Dermis microvascular lymphatic vessel endothelial cell (primary cell): ENCODE measurements at places on chromosomes 3 and 15. TPM values are rescaled to one million over a fixed set of nuclear protein-coding genes. Genes with fewer than 3 reads are reported as not detected.
A peak's percentile ranks its signal among the peaks of the same experiment; 100 is the strongest.

GRCh38 chr3:123576122-123576521 is 8.7 kb downstream of the HACD2 start:
- peak; percentile 41 for DNase-seq

DNA sequence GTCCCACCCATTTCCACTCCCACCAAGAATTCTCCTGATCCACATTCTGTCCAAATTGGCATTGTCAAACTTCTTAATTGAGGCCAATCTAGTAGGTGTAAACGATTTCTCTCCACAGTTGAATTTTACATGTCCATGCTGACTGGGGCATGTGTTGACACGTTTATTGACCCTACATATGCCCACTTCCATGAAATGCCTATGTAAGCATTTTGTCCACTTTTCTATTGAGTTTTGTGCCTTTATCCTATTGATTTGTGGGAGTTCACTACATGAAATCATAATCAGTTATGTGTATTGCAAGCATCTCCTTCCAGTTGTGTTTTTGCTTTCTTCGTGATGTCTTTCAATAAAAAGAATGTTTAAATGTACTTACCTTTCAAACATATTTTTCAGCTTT is 141.7 kb upstream of the NSMCE3 start:
- no peak for DNase-seq

DNA sequence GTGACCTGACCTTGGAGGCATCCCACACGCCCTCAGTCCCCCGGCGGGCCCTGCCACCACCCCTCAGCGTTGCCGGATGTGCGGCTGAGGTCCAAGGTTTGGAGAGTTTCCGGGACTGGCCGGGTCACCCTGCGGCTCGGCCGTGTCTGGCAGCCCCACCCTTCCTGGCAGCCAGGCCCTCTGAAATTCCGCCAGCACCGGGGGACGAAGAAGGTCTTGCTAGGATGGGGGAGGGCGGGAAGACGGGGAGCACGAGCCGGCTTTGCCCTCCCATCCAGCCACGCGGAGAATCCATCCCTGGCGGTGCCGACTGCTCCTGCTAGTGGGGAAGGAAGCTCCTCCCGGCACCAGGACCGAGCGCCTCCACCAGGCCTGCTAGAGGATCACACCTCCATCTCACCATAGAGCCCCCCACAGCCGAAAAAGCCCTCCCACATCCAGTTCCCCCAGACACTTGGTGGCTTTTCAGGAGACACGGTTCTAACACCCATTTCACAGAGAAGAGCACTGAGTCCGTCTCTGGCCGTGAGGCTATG is 81.5 kb downstream of the CPN2 start:
- DNase-seq: peak; percentile 47

The BMF gene
- total RNA-seq: 4.1 and 7.0 TPM in 2 replicates

The MCF2L2 gene
- 0.25 and 0.26 TPM in 2 replicates for total RNA-seq

The HRH1 gene
- total RNA-seq: 2.3 and 2.7 TPM in 2 replicates
